ENCODE measurements at places on chromosomes 5 and 9.

DNA sequence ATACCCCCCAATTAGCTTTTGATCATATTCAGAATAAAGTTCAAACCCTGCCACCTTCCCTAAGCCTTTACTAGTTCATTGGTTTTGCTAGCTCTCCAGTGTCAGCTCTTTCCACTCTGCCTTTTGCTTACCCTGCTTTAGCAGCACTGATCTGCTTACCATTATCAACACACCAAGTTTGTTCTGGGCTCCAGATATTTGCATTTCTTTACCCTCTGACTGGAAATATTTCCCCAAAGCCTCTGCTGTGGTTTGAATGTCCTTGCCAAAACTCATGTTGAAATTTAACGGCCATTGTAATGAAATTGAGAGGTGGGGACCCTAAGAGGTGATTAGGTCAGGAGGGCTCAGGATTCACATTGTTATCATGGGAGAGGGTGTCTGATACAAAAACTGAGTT lies 99.5 kb downstream of the GCNT1 start:
- no peak for DNase-seq

- DNase-seq, result no peak
Measured at GRCh38 chr5:11617080-11617479, 287.2 kb downstream of the CTNND2 start.

- DNase-seq, result no peak
Measured at GRCh38 chr5:120528609-120529008, 64.5 kb downstream of the PRR16 start.

GRCh38 chr9:12640016-12640587 lies 53.1 kb upstream of the TYRP1 start:
- no peak for DNase-seq

DNA sequence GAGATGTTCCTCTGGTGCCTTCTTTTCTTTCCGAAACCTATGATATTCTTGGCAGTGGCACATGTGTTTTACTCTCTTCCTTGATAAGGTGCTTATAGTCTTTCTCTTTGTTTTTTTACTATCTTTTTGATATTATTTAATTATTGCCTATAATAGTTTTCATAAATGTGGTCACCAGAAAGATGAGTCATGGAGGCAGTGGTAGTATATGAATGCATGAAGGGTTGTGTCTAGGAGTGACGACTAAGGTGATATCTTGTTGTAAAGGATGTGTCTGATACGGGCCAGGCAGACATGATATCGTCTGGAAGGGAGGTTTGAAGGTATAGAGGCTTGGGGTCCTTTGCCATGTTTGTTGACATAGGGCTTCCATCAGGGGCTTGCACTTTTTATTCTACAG lies 36.8 kb downstream of the SLC44A1 start:
- no peak for DNase-seq

DNA sequence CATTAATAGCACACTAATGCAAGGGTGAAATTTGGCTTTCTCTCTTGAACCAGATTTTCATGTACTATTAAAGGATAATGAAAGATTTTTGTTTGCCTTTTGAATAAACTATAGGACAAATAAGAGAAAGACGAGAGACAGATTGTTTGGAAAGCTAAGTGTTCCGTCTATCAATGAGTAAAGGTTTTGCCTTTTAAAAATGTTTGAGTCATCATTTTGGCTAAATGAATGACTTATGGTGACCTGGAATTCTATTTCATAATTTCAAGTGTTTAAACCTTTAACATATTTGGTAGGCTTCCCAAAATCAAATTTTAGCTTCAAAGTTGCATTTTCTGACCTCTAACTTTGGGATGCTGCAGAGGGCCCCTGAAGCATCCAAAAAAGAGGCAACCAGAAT lies 145.2 kb downstream of the SLC25A46 start:
- DNase-seq, result no peak

DNA sequence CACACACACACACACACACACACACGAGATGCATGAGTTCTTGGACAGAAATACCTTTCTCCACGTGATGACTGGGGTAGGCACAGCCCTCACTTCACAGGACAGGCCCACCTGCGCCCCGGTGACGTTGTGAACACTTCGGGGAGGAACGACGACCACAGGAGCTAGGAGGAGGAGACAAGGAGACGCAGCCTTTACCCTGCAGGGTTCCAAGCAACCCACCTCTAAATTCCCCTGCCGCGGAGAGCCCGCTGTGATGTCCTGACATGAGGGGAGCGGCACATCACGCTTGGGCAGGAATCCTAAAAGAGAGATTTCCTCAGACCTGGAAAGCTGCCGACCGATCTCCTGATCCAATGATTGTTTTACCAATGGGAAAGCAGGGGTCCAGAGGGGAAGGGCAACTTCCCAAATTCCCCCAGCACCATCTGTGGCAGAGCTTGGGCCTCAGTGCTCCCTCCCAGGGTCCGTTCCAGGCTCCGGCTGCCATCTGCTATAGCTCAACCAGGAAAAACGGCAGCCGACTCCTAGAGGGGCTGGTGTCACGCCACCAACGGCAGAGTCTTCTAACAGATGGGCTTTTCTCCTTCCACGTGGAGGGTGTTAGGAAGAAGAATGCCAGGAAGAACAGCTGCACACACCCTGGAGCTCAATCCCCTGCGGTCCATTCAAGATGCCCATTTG lies 10.1 kb downstream of the IGFBPL1 start:
- DNase-seq, result no peak

GRCh38 chr9:135419106-135419505 lies 60.5 kb upstream of the PPP1R26 start:
- DNase-seq, result no peak

DNA sequence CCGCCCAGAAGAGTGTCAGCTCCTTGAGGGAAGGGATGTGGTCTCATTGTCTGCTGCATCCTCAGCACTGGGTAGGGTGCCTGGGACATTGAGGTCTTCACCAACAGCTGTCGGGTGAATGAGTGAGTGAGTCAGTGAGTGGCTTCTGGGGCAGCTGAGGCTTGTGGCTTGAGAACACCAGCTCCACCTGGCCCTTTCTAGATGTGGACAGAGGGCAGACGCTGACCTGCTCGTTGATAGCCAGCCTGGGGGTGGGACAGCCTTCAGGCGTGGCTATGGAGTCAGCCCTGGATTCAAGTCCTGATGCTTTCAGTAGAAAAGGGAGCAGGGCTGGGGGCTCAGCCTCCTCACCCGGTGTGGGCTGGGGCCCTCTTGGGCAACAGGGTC lies 215.1 kb downstream of the C9orf50 start:
- DNase-seq, result no peak

DNA sequence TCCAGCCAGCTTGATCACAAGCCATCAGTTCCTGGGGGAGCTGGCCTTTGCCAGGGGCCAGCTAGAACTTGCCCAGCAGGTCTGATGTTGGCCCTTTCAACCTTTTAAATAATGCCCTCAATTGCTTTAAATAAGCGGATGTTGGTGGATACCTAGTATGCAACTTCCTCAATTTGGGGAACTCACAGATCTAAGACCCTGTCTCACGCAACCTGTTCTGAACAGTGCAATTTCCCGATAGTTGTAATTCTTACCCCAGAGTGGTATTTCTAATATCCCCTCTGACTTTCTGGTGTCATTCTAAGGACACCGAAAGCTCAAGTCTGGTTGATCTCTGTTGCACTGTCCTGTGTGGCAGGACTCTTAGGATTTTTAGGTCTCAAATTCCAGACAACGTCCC lies 23.1 kb downstream of the GALNT12 start:
- DNase-seq, result no peak
